NCI-H82 (cell line): ENCODE measurements at places on chromosomes 2 and 18.

DNA sequence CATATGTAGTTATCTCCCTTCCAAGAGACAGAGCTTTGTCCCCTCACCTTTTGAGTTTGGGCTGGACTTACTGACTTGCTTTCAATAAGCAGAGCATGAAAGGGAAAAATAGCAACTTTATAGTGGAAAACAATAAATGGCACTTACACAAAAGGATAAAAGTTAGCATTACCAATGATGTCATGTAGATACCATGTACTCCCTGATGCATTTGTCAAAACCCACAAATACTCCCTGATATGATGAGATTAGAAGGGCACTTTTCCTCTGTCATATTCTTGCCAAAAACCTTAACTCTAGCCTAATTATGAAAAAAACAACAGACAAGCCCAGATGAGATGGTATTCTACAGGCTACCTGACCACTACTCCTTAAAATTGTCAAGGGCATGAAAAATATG lies 16.0 kb downstream of the HIBCH start:
- DNase-seq = no peak

- DNase-seq = no peak
These were observed 10.1 kb downstream of the MYO1B start for GRCh38 chr2:191255271-191255670.

DNA sequence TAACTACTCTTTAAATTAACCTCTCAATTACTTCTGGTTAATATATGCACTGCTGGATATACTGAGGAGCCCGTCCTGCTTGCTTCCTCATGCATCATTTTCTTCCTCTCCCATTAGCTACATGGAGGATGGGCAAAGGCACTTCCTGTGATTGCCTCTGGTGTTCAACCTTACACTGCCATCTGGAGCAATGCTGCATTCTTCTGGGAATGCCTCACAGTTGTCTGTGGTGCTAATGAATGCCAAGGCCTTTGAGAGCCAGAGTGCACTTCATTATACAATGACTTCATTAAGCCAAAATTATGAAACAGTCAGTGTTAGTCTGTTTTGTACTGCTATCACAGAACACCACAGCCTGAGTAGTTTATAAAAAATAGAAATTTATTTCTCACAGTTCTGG lies 134.8 kb upstream of the DOCK10 start:
- no peak for DNase-seq

- DNase-seq = peak; percentile 96
These were observed 151.4 kb upstream of the SIX3 start for GRCh38 chr2:44789971-44790721.

- peak; percentile 76 for DNase-seq
These were observed 9.6 kb downstream of the SERPINB8 start for GRCh38 chr18:63979409-63979920.

GRCh38 chr2:28435241-28435640 lies 42.6 kb downstream of the FOSL2 start:
- no peak for DNase-seq

- no peak for DNase-seq
These were observed 33.4 kb downstream of the SFXN5 start for GRCh38 chr2:73037947-73038585.

GRCh38 chr18:9017167-9017904 lies 85.2 kb upstream of the NDUFV2 start:
- DNase-seq = no peak

DNA sequence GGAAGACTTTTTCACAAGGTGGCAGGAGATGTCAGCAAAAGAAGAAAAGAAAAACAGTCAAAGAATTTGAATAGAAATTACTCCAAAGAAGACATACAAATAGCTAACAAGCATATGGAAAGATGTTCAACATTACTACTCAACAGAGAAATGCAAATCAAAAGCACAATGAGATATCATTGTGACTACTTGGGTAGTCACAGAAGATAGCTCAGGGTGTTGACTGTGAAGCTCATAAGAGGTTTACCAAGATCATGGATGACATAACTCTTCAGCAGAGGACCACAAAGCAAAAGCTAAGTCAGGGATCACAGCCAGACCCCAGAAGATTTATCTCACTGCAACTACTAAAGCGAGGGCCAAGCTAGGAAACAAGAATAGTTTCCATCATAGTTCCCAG lies 53.0 kb upstream of the TANK start:
- no peak for DNase-seq

- DNase-seq = no peak
These were observed 359.9 kb downstream of the ARHGAP15 start for GRCh38 chr2:143489145-143489544.

- DNase-seq = peak; percentile 54
These were observed 833.0 kb downstream of the SLC4A3 start for GRCh38 chr2:220460257-220460985.

GRCh38 chr2:58047373-58047935 lies 848 bp downstream of the VRK2 start:
- DNase-seq = no peak

DNA sequence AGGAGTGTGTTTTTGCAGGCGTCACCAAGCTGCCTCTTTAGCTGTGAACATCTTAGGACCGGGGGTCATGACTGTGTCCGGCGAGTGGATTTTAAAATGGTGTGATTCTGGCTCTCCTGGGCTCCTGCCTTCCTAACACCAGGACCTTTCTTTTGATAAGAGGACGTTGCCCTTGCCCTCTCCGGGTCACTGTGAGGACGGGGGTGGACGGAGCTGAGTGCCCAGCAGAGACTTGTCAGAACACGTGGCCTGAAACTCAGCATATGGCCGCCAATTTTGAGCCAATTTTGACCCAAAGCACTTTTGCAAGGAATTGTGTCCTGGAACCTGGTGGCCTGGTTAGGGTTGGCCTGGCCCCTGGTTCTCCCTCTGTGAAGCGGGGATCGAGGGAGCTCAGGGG lies 40.2 kb downstream of the RTP5 start:
- DNase-seq = no peak

DNA sequence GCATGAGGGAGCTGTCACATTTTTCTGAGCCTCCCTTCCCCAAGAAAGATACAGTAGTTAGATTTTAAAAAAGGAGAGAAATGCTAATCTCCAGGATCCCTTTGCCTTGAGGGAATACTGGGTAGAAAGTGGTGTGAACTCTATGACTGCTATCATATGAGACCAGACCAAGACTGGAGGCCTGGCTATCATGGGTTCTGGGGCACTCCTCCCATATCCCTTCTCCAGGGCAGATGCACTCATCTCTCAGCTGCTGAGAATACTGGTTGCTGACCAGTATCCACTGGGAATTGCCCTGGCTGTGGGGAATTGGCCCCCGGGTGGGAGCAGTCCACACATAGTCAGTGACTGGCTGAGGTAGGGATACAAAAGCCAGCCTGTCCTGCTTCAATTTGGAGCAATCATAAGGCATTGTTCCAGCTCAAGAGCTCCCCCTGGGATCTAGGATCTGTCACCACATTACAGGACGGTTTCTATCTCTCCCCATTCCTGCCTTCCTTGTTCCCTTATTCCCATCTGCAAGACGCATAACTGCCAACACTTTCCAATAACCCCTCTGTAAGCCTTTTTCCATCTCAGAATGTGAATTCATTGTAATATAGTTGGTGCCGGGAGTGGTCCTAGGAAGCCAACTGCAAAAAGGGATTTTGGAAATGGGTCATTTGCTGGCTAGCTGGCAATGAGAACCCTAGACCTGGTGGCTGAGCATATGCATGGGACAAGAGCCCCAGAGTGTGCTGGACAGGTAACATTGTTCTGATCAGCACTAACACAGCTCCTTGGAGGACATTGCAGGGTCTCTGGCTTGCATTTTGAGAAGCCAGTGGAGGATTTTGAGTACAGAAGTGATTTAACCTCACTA lies 35.4 kb upstream of the REEP1 start:
- DNase-seq = peak; percentile 91

GRCh38 chr18:23353459-23353858 lies 99.6 kb upstream of the RIOK3 start:
- DNase-seq = no peak

- DNase-seq = no peak
These were observed 219.4 kb upstream of the STON1 start for GRCh38 chr2:48310581-48310980.

GRCh38 chr2:90069290-90069894 lies 1377.9 kb downstream of the RPIA start:
- peak; percentile 63 for DNase-seq

- DNase-seq = no peak
These were observed 288.5 kb upstream of the SLC39A10 start for GRCh38 chr2:195368249-195369217.

DNA sequence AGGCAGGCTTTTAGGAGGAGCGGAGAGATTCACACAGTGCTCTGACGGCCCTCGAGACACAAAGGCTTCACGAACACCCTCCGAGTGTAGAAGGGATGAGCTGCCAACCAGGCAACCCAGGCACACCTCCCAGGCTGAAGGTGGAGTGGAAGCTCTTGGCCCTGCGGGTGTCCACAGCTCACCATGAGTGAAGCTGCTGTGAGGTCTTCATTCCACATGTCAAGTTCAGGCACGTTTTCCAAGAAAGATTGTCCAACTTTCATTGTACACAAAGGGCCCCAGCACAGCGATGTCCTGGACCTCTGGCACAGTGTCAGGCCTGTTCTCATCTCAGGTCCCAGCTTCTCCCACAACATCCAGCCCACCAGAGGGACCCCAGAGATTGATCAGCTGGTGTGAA lies 13.4 kb downstream of the PARD6G start:
- DNase-seq = no peak

- peak; percentile 26 for DNase-seq
These were observed 167.5 kb upstream of the ITGA4 start for GRCh38 chr2:181289698-181290097.

- DNase-seq = no peak
These were observed 900.9 kb downstream of the CPS1 start for GRCh38 chr2:211457325-211457724.

DNA sequence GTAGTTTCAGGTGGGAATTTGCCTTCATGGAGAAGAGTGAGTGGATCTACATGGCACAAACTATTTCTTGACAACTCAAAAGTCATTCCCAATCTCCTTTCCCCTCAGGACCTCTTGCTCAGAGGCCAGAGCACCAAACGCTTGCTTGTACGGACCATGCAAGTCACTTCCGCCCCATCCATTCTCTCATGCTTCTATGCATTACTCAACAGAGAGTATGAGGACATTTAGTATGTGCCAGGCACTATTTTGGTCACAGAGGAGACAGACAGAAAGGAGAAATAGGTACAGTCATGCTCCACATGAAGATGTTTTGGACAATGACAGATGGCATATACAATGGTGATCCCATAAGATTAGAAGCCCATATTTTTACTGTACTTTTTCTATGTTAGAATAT lies 117.5 kb downstream of the ACTR3 start:
- no peak for DNase-seq

DNA sequence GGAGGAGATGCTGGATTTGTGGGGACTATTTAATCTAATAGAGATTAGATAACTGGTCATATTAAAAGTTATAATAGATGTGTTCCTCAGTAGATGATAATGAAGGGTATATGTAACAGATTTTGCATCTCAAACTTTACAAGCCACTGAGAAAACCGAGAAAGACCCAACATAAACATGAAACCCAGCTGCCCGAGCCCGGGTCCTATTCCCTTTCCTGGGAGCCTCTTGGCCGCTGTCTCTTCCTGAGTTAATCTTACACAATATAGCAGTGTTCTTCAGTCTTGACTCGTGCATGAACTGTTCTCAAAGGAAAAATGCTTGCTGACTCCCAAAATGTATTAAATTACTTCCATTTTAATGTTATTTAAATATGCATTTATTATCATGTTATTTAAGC lies 94.5 kb downstream of the COPS8 start:
- no peak for DNase-seq

GRCh38 chr18:50218432-50219197 lies 23.7 kb upstream of the MYO5B start:
- peak; percentile 51 for DNase-seq

DNA sequence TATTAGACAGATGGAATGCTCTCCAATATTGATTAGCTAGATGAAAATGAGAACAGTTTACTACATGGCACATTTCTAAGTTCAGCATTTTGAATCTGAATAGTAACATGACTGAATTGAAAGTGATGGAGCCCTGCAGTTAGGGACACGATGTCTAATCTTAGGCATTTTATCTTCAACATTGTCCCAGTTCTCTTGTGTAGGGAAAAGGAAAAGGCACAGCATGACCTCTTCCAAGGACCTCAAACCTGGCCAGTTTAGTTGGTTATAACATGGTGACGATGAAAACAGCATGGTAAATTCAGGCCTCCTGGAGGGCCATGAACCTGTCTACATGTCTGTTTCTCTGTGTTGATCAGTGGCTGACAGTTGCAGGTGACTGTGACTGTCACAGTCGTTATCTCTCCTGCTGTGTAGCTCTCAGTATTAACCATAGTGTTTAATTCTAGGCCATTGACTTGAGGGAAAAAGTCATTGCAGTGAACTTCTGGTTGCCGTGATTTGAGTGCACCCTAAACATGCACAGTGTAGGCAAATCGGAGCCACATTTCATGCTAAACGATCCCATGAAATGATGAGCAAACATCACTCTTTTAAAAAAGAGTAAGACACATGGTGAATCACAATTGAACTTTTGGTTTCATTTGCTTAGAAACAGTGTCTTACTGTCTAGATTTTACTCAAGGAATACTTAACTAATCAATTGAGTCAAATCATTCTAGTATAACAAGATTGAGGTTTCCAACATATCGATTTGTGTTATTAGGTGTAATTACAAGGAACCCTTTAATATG lies 129.7 kb downstream of the PHLPP1 start:
- no peak for DNase-seq

GRCh38 chr2:144678736-144679135 lies 158.8 kb upstream of the ZEB2 start:
- DNase-seq = no peak

GRCh38 chr2:137837830-137838229 lies 126.4 kb upstream of the HNMT start:
- DNase-seq = no peak

DNA sequence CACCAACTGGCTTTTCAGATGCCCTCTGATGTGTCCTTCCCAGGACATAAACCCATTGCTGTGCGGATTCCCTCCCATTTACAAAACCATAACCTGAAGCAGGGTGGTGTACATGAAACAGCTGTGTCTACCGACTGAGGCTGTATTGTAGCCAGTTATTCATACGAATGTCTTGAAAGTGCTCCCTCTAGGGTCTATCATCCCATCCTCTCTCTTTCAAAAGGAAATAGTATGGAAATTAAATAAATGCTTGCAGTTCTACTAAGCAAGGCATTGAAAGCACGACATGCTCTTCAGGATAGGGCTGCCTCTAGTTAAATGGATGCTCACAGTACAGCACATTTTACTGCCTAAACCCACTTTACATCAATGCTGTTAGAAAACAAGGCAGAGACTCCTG lies 112.2 kb upstream of the PXDN start:
- DNase-seq = peak; percentile 12

DNA sequence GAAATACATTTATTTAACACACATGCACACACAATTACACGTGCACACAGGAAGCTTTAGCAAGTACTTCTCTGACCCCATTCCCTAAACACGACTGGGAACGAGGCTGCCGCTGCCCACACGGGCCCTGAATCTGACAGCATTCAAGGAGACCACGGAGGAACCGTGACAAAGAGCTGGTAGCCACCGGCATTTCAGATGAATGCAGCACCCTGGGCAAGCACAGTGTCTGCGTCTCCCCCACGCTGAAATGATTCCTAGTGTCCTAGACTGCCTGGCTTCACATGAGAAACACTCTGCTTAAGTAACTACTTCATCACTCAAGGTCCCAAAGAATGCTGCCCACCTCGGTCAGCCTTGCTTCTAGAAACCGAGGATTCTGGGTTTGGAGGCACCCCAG lies 95.0 kb downstream of the HDAC4 start:
- DNase-seq = no peak

GRCh38 chr2:36824273-36824672 lies 127.8 kb downstream of the VIT start:
- peak; percentile 8 for DNase-seq
